ENCODE measurements at places on chromosomes 16 and 17.

DNA sequence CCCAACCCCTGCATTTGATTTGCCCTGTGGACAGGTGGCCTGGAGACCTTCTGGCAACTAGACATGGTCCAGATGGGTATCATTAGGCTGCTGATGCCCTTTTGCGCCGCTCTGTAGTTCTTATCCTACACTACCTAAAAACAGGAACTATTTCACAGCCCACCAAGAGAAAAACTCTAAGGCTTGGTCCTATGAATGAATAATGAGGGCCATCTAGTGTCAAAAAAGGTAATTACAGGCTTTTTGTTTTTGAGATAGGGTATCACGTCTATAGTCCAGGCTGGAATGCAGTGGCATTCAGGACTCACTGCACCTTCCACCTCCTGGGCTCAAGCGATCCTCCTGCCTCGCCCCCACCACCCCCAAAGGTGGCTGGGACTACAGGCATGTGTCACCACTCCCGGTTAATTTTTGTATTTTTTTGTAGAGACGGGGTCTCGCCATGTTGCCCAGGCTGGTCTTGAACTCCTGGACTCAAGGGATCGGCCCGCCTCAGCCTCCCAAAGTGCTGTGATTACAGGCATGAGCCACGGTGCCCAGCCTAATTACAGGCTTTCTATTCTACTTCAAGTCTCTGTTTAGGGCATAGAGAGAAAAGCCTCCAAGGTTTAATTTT, 20.9 kb downstream of the COIL start:
- no peak overlapping the region for H3K27ac ChIP-seq
- peak; percentile 71 for DNase-seq
- H3K4me1 ChIP-seq: peaks cover 15% of the 10 kb centered on the region
- peaks cover 60% of the 10 kb centered on the region for H3K36me3 ChIP-seq
- no peaks in the 10 kb centered on the region for H3K27me3 ChIP-seq
- H3K4me3 ChIP-seq: no peak overlapping the region

DNA sequence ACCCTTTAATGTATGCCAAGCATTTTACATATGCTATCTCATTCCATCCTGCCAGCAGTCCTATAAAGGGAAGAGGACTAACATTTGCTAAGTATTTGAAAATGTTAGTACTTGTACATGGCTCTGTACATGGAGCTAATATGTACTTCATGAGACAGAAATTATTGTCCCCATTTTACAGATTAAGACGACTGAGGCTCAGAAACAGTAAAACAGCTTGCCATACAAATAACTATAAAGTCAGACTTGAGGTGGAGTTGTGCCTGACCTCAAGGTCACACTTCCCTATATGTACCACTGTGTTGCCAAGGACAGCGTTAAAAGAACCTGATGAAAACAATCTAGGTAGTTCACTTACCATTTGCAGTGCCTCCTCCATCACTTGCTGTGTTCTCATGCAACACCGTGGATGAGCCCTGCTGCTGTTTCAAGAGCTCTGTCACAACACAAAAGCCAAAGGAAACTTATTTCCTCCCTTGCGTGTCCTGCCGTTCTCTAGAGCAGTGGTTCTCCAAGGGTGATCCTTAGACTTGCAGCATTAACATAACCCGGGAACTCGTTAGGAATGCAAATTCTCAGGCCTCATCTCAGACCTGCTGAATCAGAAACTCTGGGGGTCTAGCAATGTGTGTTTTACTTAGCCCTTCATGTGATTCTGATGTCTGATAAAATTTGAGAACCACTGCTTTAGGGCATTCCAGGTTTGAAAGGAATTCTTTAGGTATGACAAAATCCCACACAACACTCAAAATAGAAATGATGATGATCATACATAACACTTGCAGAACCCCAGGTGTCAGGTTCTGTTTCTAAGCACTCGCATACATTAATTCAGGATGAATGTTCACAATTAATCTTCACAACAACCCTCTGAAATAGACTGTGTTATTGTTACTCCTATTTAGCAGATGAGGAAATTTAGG, 51.2 kb upstream of the MTMR4 start:
- no peak overlapping the region for H3K27ac ChIP-seq
- DNase-seq: no peak
- H3K4me3 ChIP-seq: no peak overlapping the region

DNA sequence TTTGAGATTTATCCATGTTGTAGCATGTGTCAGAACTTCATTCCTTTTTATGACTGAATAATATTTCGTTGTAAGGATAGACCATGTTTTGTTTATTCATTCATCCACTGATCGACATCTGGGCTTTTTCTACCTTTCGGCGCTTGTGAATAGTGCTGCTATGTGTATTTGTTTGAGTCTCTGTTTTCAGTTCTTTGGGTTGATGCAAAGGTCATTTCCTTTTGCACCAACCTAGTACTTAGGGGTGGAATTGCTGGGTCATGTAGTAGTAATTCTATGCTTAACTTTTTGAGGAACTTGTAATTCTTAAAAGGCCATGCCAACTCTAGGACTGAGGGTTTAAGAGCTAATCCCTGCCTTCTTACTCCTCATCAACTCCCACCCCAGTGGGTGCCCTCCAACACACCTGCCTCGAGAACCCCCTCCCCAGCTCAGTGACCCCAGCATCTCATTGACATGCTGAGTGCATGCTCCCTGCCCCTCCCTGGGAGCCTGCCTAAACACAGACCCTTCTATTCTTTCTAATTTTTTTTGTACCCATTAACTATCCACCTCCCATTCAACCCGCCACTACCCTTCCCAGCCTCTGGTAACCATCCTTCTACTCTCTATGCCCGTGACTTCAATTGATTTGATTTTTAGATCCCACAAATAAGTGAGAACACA, 51.2 kb downstream of the ABAT start:
- no peak overlapping the region for H3K27ac ChIP-seq
- peaks cover 4% of the 10 kb centered on the region for H3K36me3 ChIP-seq
- no peak for DNase-seq
- H3K4me3 ChIP-seq: no peak overlapping the region
- H3K4me1 ChIP-seq: peaks cover 8% of the 10 kb centered on the region

GRCh38 chr17:61335845-61336655, 63.6 kb upstream of the TBX2 start:
- no peak overlapping the region for H3K4me3 ChIP-seq
- peak; percentile 47 for DNase-seq
- no peaks in the 10 kb centered on the region for H3K27me3 ChIP-seq
- H3K4me1 ChIP-seq: peaks cover 21% of the 10 kb centered on the region
- no peaks in the 10 kb centered on the region for H3K36me3 ChIP-seq

DNA sequence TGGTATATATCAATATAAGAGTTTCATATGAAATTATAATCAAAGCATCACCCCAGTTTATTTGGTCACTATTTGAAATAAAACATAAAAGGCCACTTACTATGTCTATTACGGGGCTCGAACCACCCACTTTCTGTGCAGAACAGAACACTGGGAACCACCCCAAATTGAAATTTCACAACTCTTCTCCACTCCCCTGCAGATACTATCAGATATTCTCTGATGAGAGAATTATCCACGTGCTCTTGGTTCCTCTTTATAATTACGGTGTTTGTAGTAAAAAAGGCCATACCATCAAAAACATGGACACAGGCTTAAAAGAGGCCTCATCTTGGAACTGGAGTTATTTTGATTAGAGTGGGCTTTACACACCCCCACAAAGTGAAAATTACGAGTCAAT, 82.8 kb downstream of the WDR59 start:
- DNase-seq: no peak
- H3K27ac ChIP-seq: no peak overlapping the region
- H3K36me3 ChIP-seq: peaks cover 66% of the 10 kb centered on the region
- no peak overlapping the region for H3K4me3 ChIP-seq
- no peaks in the 10 kb centered on the region for H3K27me3 ChIP-seq

GRCh38 chr16:6160303-6160702, 1062.7 kb upstream of the EEF2KMT start:
- H3K27me3 ChIP-seq: no peaks in the 10 kb centered on the region
- no peak for DNase-seq
- H3K4me1 ChIP-seq: no peaks in the 10 kb centered on the region
- no peaks in the 10 kb centered on the region for H3K36me3 ChIP-seq
- no peak overlapping the region for H3K4me3 ChIP-seq
- H3K27ac ChIP-seq: no peak overlapping the region
